ENCODE measurements at places on chromosomes 7 and 10.
A peak's percentile ranks its signal among the peaks of the same experiment; 100 is the strongest.

GRCh38 chr7:114708646-114709045, 213.2 kb upstream of the MDFIC start:
- DNase-seq = no peak

DNA sequence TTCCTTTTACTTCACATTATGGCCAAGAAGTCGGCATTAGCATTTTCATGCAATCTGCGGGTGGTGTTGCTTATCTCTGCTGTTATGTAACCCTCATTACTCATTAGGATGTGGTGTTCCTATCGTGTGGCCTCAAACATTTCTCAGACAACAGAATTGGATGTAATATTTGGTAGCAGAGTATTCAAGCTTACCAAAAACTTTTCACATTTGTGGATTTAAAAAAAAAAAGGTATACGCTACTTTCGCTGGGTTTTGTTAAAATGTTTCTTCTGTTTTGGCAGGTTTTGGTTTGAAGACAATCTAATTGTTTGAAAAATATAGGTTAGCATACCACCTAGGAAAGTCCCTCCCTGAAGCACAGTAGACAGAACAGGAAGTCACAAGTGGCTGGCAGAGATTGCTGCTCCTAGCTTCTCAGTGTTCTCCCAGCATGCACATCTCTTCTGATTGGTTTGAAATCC, 128.8 kb downstream of the GATA3 start:
- DNase-seq = peak; percentile 21

DNA sequence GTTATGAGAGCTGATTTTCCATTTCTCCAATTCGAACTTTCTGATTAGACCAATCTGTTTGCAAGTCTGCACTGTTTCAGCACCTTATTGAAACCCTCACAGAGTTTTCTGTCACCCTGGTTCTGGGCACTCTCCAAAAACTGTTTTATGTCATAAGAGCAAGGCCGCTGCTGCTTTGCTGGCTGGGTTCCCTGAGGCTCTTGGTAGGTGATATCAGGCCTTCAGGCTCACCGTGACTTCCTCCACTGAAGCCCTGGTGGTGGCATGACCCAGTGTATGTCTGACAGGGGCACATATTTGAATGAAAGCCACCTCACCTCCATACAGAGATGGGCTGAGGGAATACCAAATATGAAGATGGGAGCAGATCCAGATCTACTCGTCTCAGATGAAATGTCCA, 8.3 kb downstream of the RABGEF1 start:
- no peak for DNase-seq

GRCh38 chr10:127153181-127153580, 43.2 kb downstream of the INSYN2A start:
- DNase-seq = no peak

- DNase-seq = no peak
Measured at GRCh38 chr7:149369497-149369896, 91.4 kb downstream of the ZNF777 start.

GRCh38 chr10:71375952-71376351, 20.8 kb upstream of the CDH23 start:
- no peak for DNase-seq

DNA sequence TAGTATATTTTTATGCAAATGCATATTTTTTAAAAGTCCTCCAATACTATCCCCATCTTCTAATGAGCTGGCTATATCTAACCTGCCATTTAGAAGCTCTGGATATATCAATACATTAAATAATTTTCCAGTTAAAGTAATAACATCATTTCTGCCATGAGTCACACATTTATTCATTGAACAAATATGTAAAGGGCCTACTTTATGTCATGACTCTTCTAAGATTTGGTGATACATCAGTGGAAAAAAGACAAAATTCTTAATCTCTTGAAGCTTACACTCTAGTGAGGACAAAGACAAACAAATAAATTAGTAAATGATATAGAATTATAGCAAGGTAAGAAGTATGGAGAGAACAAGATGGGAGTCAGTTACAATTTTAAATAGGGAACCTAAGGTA, 716.8 kb upstream of the LRRTM3 start:
- DNase-seq = no peak

DNA sequence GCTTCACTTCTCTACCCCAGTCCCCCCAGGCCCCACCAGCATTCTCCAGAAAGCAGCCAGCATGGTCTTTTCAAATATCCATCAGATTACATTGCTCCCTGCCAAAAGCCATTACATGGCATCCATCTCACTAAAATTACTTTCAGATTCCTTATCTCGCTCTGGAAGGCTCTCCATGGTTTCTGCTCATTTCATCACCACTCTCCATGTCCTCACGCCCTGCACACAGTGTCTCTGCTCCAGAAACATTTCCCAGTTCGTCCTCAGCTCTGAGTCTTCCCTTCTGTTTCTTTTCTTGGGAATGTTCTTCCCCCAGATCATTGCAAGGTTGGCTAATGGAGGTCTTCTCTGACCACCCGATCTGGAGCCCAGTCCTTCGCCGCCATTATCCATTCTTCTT, 499.1 kb downstream of the KCNMA1 start:
- DNase-seq = no peak

DNA sequence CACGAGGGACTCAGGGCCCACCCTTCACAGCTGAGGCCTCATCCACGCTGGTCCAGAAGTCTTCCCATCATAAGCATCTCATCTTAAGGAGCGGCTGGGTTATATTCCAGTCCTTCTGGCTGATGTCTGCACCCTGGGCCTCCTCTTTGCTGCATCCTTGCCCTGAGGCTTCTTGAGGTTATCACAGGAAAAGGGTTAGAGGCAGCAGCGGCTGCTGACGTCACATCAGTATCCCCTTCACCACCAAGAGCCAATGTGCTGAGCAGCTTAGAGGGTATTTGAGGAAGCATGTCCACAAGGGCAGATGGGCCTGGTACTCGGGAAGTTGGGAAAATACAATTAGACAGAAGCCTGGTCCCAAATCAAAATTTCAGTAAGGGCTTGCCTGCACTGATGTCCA, 125.1 kb downstream of the PLXNA4 start:
- DNase-seq = peak; percentile 52

DNA sequence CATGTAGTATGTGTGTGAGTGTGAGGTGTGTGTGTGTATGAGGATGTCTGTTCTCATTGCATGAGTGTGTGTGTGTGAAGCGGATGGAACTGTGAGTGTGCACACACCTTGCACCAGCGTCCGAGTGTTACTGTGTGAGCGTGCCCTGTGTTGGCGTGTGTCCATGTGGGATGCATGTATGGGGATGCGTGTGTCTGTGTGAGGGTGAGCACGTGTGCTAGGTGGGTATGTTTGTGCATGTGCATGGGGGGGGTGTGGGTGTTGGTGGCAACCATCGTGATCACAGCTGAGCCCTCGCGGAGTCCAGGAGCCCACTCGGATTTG, 6.4 kb downstream of the KNDC1 start:
- DNase-seq = no peak

DNA sequence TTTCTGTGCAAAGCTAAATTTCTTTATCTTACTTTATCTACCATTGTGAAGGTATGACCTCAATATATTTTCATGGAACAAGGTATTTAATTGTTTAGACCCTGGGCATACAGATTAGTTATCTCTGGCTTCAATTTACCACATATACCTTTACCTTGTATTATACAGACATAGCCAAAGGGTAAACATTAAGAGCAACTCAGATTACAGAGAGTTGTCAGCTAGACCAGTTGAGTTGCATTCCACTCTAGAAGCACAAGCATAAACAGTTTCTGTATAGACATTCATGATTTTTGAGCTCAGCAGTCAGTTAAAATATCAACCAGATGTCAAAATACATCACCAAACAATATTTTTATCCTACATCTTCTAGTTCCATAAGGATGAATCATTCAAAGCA, 857.3 kb upstream of the ZWINT start:
- DNase-seq = no peak

GRCh38 chr7:92447345-92448204, at the start of gene GATAD1:
Gene GATAD1, plus strand, starts transcription at chr7:92447482. Its CDS starts 248 bp downstream, at chr7:92447730.
- peak; percentile 78 for DNase-seq

GRCh38 chr7:43721193-43721806, 8.0 kb downstream of the COA1 start:
- no peak for DNase-seq

DNA sequence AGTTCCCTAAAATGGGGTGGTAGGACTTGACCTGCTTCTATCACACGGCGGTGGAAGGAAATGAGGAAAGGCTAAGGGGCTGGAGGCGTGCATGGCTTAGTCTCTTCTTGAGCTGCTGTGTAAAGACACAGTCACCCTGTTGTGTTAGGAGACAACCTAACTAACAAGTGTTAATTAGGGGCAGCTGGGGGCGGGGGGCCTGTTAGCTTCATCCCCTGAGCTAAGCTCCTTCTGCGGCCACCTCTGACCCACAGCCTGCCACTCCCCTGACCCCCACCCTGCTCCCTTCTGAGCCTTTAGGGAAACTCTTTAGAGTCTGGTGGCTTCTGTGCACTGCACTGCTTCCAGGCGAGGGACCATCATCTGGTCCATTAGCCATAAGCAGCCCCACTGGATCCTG, 28.0 kb downstream of the COL17A1 start:
- DNase-seq = no peak

DNA sequence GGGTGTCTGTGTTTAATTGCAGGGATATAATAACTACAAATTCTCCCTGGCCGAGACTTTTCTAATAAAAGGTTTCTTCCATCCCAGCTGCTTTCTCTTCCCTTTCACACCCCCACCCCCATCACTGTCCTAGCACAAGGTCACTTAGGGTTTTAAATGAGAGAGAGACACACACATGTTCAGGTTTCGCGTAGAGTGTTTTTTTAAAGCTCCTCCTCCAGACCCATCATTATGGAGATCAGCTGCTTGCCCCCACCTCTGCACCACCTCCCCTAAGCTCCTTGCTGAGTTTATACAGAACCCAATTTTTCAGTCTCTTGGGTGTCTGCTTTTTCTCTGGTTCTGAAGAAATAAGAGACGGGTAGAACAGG, 18.6 kb downstream of the LRMDA start:
- DNase-seq = no peak

- DNase-seq = no peak
Measured at GRCh38 chr7:104795086-104795485, 218.9 kb upstream of the KMT2E start.

GRCh38 chr10:30359373-30360206, 10.5 kb upstream of the MTPAP start:
- peak; percentile 52 for DNase-seq

DNA sequence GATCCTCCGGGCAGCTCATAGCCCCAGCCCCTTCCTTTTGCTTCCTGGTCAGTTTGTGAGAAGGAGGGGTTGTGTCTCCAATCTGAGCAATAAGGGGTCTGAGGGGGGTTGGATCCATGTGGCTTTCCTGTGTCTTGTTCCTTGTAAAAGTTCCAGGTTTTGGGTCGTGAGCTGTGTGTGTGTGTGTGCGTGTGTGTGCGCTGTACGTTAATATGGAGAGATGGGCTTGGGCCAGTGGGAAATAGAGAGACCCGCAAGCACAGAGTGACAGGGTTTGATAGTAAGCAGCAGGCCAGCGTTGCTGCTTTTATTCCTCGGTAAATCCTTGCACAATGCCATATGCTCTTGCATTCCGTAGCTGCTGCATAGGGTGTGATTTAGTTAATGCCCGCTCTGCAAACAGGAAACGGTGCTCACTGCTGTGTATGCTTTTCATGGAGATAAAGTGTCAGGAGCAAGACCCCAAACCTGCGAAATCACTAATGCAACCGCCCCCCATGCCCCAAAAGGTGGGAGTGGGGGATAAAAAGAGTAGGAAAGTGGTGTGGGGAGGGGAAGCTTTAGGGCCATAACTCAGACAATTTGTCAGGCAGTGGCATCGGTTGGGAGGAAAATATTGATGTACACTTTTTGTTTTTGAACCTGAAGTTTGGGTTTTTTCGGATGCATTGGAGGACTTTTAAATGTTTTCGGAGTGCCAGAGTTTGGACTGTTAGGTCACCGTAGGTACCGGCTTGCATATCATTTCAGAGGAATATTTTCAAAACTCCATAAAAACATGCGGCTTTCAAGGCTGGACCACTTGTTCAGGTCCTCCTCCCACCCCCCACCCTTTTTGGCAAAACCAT, 108.7 kb downstream of the TCF7L2 start:
- DNase-seq = no peak

DNA sequence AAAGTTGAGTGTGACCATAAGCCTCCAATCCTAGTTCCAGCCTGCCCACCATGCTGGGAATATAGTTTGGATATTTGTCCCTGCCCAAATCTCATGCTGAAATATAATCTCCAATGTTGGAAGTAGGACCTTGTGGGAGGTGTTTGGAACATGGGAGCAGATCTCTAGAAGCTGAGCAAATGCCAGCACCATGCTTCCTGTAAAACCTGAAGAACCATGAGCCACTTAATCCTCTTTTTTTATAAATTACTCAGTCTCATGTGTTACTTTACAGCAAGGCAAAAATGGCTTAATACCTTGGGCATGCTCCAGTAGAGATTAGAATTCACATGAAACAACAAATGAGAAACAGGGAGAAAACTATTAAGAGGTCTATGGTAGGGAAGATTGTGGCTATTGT, 27.2 kb downstream of the STEAP1 start:
- DNase-seq = no peak

GRCh38 chr7:135372222-135372621, 137.7 kb downstream of the CNOT4 start:
- no peak for DNase-seq

DNA sequence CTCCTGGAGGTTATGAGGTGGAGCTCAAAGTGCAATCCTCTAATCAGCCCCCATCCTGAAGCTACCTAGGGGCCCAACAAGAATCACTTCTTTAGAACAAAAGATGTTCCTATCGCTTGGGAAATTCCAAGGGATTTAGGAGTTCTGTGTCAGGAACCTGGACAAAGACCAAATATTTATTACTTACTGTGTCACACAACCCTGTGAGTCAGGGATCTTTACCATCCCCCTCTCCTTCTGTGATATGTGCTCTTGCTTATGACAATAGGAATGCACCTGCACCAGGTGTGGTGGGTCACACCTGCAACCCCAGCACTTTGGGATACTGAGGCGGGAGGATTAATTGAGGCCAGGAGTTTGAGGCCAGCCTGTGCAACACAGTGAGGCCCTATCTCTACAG, 485.8 kb downstream of the PLXDC2 start:
- no peak for DNase-seq

GRCh38 chr10:7407368-7408290, 3.2 kb downstream of the SFMBT2 start:
- DNase-seq = peak; percentile 34

GRCh38 chr10:95531994-95532399, 29.2 kb downstream of the SORBS1 start:
- no peak for DNase-seq

DNA sequence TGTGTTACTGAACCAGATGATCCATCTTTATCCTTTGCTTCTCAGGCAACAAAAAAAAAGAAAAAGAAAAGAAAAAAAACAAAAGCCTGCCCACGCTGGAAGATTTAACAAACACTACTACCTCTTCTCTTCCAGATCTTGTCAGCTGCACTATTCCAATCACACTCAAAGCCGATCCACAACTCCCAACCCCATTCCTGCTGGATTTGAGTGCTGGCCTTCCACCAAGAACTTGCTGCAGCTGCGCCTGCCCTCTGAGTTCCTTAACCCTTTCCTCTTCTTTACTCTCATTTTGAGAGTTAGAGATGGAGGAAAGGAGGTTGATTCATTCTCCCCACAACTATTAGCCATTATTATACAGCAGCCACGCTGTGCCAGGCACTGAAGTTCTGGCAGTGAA, 16.0 kb upstream of the ITGA8 start:
- DNase-seq = no peak
